ENCODE measurements at places on chromosomes 1 and 21.

- DNase-seq = no peak
These were observed 119.0 kb upstream of the PPP2R5A start for GRCh38 chr1:212166244-212166643.

GRCh38 chr1:201213106-201213770 is 22.6 kb downstream of the IGFN1 start:
- no peak for DNase-seq

DNA sequence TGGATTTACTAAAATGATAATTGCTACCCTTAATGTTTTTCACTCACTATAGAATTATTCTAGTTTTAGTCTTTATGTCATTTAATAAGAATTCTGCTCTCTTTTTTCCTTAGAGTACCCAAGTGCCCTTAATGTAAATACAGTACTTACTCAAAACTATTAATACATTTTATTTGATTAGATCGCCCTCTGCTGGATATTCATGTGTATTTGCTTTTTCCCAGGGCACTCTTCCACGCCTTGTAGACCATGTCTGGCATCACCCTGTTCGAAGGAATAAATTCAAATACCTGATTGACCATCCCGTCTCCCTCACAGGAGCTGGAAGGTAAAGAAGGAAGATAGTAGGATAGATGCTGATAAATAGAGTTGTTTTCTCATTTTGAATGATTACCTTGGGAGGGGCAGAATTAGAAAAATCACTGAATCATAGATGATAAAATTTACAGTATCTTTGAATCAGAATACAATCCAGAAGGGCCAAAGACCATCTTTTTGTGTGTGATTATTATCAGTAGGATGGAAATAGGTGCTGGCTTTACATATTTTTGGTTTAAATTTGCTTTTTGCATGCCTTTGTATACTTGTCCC is 4.1 kb downstream of the AXDND1 start:
- peak; percentile 94 for DNase-seq

DNA sequence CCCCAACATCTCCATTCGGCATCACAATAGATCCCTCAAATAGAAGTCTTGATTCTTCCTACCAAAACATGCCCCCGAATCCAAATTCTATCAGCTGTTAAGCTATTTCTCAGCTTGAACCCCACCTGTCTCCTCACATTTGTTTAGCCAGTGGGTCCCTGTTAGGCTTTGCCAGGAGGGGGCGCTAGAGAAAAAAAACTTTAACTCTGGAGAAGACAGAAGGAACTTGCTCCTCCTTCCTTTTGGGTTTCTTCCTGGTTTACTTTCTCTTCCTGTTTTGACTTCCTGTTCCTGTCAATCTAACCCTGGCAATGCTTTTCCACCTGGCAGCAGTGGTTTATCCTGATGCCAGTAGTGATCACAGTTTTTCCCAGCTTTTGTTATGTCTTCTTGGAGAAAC is 95.6 kb upstream of the KCNK1 start:
- DNase-seq = peak; percentile 23

DNA sequence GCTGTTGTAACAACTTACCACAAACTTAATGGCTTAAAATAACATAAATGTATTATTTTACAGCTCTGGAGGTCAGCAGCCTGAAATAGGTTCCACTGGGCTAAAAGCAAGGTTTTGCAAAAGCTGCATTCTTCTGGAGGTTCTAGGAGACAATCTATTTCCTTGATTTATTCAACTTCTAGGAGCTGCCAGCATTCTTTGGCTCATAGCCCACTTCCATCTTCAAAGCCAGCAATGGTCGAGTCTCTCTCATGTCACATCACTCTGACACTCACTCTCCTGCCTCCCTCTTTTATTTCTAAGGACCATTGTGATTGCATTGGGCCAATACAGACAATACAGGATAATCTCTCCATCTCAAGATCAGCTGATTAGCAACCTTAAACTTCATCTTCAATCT is 15.1 kb upstream of the FOXJ3 start:
- no peak for DNase-seq

- DNase-seq = no peak
These were observed 27.4 kb downstream of the JAK1 start for GRCh38 chr1:64938991-64939390.

DNA sequence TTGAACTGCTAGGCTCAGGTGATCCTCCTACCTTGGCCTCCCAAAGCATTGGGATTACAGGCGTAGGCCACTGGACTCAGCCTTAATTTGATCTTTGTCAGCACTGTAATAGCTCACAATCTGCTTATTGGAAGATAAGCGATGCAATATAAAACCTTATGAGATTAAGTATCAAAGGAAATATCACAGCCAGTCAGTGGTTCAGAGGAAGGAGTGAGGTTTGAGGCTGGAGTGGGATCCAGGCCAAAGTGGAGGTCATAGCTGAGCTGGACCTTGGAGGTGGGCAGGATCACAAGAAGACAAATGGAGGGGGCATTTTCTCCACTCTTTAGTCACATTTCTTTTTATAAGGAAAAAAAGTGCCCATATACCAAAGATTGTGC is 228.5 kb downstream of the RHOU start:
- DNase-seq = no peak

DNA sequence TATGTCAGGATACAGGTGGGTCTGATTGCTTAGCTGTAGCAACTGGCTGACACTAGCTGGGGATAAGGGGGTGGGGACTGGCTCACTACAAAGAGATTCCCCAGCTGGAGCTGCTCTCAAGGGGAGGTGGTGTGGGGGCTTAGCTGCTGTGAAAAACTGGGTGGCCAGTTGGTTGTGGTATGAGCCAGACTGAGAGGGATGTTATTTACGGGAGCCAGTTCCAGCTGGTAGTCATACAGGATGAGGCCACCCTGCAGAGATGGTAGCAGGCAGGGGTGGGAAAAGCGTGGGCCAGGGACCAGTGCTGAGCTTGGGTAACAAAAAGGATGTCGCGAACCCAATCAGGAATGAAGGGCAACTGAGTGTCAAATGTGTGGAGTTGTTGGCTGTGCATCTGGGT is 204.0 kb upstream of the C21orf91 start:
- DNase-seq = no peak

Measured in adipocyte (in vitro differentiated cells).